ENCODE measurements at places on chromosomes 3 and 15.
A peak's percentile ranks its signal among the peaks of the same experiment; 100 is the strongest.

DNA sequence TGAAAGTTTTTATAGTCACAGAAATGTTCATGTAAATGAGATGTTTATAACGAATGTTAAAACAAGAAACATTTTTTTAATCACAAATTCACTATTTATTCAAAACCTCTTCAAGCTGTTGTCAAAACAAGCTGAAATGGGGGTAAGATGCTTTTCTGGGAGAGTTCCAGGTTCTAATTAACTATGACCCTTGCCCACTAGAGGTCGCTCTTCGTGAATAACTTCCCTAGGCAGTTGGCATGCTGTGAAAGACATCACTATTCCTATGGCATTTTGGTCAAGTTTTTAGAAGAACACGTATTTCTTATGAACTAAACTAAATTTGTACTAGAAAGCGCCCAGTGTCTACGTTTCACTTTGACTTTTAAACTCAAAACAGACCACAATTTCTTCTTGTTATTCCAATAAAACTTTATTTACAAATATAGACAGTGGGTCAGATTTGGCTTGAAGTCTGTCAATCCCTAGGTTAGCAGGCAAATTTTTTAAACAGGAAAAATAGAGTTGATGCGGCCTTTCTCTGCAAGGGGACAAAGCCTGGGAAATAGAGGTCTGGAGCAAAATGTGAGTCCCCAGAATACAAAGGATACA lies 62.8 kb upstream of the CMTM8 start:
- DNase-seq: peak; percentile 69

- DNase-seq: no peak
These were observed 19.5 kb downstream of the DLG1 start for GRCh38 chr3:197278933-197279332.

DNA sequence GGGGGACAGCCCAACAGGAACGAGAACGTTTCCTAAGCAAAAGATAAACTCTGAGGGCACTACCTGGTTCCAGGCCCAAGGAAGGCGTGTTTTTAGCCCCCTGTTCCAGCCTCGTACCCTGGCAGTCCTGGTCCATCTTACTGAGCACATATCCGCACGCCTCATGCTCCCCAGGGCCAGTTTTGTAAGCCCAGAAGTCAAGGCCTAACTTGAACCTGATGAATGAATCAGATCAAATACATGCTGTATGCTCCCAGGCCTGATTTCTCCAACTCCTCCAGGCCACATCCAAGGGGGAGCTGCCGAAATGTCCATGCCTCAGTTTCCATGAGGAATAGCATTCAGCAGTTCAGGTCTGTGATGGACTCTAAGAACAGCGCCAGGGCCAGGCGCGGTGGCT lies 14.3 kb upstream of the DOCK3 start:
- DNase-seq: no peak

DNA sequence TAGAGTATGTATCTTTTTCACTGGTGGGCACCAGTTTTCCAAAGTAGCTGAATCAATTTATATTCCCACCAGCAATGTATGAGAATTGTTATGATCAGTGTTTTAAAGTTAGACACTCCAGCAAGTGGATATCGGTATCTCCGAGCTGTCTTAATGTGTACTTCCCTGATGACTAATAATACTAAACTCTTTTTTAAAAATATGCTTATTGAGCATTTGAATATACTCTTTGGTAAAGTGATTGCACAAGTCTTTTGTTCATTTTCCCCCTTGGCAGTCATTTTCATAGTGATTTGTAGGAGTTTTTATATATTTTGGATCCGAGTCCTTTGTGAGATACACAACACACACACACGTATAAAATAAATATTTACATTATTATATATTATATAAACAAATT lies 12.5 kb upstream of the FEM1B start:
- DNase-seq: no peak

DNA sequence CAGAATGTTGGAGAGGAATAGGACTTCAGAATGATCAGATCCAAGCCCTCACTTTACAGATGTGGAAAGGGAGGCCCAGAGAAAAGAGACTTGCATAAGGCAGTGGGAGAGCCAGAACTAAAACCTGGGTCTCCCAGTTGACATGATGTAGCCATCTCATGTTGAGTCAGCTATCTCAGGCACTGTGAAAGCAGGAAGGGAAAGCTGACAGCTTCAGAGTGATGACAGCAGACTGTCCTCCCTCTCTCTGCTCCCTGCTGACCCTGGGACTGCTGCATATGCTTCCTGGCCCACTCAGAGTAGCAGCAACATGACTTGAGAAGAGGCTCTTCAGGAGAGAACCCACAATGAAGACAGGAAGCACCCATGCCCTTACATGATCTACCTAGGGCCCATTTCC lies 14.7 kb downstream of the FHIT start:
- no peak for DNase-seq

DNA sequence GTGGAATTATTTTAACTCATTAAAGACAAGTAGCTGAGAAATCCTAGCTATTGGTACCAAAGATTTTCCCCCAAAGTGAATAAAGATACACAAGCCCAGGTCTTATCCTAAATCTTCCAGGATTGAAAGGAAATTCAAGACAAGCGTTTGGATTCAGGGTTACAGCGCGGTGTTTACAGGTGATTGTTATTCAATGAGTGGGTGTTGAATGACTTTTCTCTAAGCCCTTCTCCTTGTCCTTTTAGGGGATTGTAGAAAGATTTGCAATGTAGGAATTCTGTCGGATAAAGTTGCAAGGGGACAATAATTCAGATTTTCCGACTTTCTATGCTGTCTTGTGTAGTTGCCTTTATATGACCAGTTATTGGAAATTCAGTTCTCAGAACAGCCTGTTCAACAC lies 57.2 kb downstream of the USP13 start:
- no peak for DNase-seq
